ENCODE measurements at places on chromosomes 7 and 10.

DNA sequence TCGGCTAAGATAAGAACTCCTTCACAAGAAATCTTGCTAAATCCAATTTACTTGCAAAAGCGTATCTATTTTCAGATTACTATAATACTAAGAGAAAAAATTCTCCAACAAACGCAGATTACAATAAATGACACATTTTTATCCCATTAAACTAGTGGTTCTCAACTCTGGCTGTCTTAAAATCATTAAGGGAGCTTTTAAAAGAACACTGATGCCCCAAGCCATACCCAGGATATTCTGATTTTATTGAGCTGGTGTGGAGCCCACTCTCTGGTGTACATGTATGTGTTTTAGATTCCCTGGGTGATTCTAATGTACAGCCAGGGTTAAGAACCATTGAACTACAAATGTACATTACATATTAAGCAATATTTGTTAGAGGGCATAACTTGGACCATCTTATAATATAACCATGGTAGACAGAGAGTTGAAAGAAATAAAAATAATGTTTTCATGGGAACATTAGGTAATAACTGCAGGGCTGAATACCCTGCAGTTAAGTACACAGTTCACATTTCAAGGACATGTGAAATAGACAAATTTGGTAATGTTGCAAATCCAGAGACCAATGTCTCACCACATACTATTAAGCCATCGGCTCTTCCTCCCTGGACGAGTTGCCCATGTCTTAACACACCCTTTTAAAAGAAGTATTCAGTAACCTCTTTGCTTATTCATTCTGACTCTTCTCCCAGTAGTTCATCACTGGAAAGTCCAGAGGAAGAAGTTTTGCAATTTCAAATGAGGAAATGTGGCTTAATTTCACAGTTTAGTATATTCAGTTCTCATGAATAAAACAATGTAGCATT is 6.2 kb downstream of the GSAP start:
- no peak for DNase-seq

DNA sequence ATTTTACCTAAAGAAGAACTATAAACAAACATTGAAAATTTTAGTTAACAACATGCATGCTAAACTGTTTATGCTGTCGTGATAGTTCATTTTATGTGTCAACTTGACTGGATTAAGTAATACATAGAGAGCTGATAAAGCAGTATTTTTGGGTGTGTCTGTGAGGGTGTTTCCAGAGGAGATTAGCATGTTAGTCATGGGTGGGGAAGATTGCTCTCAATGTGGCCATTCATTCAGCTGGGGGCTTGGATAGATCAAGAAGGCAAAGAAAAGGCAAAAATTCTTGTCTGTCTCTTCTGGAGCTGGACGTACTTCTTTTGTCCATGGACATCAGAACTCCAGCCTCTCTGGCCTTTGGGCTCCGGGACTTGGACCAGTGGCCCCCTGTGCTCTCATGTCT is 172.9 kb upstream of the SEMA3E start:
- no peak for DNase-seq

DNA sequence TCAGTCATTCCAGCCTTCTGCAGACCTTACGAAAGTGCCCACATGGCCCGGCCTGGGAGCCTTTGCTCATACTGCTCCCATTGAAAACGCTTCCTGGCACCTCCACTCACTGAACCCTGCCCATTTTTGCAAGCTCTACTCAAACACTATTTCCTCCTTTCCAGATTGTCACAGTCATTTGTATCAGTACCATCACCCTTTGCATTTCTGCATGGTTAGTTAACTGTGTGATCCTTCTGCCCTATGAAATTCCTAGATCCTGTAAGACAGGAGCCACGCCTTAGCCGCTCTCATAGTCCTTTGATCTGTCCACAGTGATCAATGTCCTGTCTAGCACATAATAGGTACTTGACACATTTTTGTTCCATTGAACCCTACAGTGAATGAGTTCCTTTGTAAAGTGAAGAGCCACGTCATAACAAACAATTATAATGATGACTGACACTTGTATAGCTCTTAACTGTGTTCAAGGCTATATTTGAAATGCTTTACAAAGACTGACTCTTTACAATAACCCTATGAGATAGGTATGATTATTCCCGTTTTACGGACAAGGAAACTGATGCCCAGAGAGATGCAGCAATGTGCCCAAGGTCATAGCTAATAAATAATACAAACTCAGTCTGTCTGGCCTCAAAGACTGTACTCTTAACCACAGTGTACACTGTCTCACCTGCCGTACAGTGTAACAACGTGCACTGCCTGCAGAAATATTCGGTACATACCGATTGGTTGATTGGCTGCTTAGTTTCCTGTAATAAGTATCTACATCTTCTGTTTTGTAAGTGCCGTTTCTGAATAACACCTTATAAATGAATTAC is 16.6 kb upstream of the ITIH2 start:
- DNase-seq: no peak

DNA sequence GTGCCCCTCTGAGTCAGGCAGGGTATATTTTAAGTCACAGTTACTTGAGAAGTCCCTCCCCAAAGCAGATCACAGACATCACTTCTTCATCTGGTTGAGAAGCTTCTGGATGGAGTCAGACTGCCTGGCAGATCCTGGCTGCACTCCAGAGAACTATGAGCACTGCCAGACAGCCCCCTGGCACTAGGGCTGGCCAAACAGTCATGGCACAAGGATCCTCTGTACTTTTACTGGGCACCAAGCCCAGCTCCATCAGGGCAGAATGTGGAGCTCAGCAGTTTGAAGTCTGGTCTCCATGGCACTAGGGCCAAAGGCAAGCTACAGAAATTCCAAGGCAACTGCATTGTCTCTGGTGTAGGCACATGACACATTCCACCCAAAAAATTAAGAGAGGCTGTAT is 162.1 kb downstream of the NRG3 start:
- no peak for DNase-seq

GRCh38 chr10:79186486-79187120 is 117.8 kb downstream of the ZMIZ1 start:
- no peak for DNase-seq

- DNase-seq: no peak
Observed at GRCh38 chr10:100786591-100786990, 41.2 kb downstream of the PAX2 start.

- no peak for DNase-seq
Observed at GRCh38 chr10:70672165-70673042, at the start of gene ADAMTS14. Gene ADAMTS14 (plus strand): TSS chr10:70672506. CDS start chr10:70672803, 297 bp downstream.

- no peak for DNase-seq
Observed at GRCh38 chr7:50209461-50210135, 94.9 kb upstream of the IKZF1 start.

GRCh38 chr7:150358433-150358832 is 10.2 kb upstream of the REPIN1 start:
- no peak for DNase-seq

All from activated naive CD4-positive, alpha-beta T cell (primary cell).